Central memory CD8-positive, alpha-beta T cell (primary cell): ENCODE measurements at places on chromosomes 7 and 10.

DNA sequence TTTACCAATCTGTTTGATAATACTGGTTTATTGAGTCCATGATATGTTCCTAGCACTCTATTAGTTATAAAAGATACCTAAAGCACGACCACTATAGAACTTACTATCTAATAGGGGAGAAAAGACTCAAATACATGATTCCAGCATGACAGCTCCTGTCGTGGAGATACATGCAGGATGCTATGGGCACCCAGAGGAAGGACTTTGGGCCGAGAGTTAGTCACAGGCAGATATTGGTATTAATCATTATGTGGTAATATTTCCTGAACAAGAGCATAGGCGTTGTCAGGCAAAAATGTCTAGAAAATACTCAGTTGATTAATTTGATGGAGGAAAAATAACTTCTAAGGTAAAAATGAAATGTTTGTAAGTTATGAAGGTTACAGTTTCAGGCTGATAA is 31.8 kb downstream of the CNNM2 start:
- DNase-seq, result no peak

DNA sequence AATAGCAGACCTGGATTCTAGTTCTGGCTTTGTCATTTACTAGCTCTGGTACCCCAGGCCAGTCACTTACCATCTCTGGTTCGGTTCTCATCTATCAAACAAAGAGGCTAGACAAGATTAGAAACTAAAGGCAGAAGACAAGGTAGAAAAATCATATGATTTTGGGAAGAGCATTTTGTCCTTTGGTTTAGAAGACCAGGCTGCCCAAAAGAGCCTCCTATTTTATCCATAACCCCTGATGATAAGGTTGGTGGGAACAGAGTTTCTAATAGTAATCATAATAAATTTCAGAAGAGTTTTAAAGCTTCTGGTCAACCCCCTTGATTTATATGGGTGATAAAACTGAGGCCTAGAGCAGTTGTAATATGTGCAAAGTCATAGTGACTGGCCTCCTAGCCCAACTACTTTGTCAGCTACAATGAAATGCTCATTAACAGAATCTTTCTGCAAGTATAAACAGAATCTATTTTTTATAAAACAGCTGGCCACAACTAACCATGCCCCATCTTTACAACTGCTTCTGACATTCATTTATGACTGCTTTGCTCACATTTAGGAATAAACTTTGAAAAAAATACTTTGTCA is 23.4 kb downstream of the COX15 start:
- no peak for DNase-seq

DNA sequence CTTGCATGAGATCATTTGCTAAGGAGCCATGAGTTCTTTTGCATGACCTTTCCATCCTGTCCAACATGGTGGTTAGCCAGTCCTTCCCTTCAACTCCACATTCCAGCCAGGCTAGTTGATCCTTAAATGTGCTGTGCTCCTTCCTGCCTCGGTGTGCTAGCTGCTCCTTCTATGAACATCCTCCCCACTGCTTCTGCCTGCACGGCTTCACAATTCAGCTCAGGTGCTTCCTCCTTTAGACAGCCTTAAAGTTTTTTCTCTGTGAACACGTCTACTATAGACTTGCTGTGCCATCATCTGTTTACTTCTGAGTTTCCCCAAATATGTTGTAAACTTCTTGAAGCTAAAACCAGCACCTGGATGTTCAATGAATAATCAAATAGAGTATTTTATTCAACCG is 95.5 kb downstream of the OTUD1 start:
- DNase-seq, result no peak

- DNase-seq, result no peak
Observed at GRCh38 chr10:69242040-69242851, 22.1 kb downstream of the HKDC1 start.

- no peak for DNase-seq
Observed at GRCh38 chr7:101442426-101443070, 79.9 kb downstream of the COL26A1 start.

GRCh38 chr7:139482662-139483466 is 609 bp downstream of the KLRG2 start:
- DNase-seq, result no peak

DNA sequence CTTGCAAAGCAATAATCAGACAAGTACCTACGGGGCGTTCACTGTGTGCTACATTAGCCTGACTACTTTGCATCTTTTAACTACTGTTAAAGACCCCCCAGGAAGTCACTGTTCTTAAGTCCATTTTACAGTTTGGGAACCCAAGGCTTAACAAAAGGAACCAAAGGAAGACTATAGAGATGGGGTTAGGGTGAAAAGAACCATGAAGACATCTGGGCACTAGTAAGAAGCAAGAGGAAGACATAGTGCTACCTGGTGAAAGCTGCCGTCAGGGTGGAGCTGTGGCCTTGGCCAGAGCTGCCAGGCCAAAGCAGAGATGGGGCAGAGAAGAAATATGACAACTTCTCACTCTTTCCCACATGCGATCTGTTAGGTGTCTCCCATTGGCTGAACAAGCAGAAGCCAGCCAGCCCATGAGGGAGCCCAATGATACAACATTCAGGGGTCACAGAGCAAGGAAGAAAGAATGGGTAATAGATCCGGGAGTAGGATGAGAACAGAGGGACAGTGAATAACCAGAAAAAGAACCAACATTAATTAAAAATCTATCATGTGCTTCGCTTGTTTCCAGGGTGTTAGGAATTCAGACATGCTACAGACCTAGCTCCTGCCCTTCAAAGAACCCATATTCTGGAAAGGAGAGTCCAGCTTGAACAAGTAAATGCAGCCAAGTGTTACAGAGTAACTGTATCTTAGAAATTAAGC is 85.4 kb downstream of the ARID5B start:
- DNase-seq, result no peak

DNA sequence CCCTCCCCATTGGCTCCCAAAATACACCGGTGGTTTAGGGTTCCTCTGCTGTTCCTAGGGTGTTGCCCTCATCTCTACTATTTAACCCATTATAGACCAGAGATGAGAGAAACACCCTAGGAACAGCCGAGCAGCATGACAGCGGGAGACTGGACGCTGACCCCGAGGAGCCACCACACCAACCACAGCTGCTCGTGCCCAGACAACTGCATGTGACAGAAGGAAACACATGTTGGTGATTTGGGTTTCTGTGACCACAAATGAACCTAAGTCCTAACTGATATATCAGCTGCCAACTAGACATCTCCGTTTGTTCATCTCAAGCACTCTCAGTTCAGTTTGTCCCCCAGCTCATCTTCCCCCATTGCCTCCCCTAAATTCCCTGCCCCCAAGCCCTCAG is 13.4 kb downstream of the CFAP43 start:
- no peak for DNase-seq

DNA sequence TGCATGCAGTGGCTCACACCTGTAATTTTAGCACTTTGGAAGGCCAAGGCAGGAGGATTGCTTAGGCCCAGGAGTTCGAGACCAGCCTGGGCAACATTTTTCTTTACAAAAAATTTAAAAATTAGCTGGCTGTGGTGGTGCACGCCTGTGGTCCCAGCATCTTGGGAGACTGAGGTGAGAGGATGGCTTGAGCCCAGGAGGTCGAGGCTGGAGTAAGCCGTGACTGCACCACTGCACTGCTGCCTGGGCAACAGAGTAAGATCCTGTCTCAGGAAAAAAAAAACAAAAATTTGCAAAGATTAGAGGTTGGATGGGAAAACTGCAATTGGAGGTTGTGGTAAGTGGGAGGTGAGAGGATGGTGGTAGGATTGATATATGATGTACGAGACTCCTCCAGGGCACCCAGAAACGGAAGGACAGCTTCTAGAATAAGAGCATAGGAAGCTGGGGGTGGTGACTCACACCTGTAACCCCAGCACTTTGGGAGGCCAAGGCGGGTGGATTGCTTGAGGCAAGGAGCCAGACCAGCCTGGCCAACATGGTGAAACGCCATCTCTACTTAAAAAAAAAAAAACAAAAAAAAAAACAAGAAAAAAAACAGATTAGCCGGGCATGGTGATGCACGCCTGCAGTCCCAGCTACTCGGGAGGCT is 19.1 kb upstream of the PARP12 start:
- DNase-seq, result no peak

- DNase-seq, result no peak
Observed at GRCh38 chr10:79106256-79107050, 37.7 kb downstream of the ZMIZ1 start.

DNA sequence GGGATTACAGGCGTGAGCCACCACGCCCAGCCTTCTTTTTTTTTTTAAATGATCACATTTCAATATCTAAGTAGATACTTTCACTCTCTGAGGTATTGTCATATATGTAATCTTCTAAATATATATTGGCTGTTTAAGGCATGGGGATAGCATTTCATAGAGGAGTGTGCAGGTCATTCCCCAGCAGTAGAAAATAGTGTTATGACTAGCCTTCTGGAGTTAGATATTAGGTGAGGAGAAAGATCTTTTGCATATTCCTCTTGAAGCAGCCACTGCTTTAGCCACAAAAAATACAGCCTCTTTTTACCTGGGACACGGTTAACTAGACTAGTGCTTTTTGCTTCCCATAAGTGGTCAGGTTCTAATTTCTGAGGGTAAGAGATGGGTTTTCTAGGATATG is 28.9 kb downstream of the ADD3 start:
- DNase-seq, result no peak

GRCh38 chr7:1918063-1918645 is 248.1 kb downstream of the ELFN1 start:
- DNase-seq, result no peak

- no peak for DNase-seq
Observed at GRCh38 chr10:62399211-62399610, 25.0 kb downstream of the ZNF365 start.

GRCh38 chr7:40283391-40283790 is 148.6 kb downstream of the SUGCT start:
- DNase-seq, result no peak

- DNase-seq, result no peak
Observed at GRCh38 chr10:69904533-69904932, 102.8 kb downstream of the COL13A1 start.
